ENCODE measurements at places on chromosomes 7 and 10. TPM values are rescaled to one million over a fixed set of nuclear protein-coding genes. Genes with fewer than 3 reads are reported as not detected.

DNA sequence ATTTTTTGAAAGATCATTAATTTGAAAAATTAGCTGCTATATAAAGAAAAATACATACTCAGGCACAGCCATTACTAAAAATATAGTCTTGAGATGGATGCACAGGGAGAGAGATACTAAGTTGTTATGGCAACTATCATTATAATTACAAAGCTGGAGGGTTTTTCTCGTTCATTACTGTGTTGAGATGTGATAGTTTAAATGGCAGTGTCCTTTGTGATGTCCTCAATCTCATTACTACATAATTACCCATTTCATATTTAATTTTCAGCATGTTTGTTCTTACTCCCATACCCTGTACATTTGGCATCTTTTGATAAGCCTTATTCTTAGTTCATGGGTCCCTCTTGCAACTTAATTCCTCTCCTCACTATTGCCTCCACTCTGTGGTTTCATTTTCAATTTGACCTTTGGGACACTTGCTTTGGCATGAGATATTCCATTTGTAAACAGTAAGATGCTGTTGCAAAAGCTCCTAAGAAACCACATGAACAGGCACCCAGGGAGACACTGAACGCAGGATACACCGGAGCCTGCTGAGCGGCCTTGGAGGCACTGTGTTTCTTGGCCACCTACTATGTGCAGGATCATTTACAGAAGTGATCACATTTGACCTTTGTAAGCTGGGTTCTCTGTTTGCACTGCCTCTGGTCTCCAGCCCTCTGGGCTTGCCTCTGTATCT lies 4.8 kb upstream of the CPXM2 start:
- no peak for DNase-seq

DNA sequence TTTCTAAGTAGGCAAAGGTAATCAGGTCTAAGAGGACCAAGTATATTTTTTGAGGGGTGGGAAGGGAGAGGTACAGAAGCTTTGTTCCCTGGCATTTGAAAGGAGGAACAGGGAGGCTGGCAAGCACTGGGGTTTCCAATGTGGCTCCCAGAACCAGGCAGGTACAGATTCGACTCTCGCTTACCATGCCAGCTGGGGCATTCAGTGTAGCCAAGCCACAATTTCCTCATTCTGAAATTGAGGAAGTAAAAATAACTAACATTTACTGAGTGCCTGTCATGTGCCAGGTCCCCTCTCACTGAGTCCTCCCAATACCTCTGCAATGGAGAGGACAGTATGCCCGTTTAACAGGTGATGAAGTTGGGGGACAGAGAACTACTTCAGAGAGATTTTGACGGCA lies 45.9 kb upstream of the BET1 start:
- DNase-seq: no peak

GRCh38 chr10:67141300-67141699 lies 215.5 kb downstream of the LRRTM3 start:
- no peak for DNase-seq

- no peak for DNase-seq
These were observed 4.8 kb downstream of the UPK3B start for GRCh38 chr7:76514926-76515771.

DNA sequence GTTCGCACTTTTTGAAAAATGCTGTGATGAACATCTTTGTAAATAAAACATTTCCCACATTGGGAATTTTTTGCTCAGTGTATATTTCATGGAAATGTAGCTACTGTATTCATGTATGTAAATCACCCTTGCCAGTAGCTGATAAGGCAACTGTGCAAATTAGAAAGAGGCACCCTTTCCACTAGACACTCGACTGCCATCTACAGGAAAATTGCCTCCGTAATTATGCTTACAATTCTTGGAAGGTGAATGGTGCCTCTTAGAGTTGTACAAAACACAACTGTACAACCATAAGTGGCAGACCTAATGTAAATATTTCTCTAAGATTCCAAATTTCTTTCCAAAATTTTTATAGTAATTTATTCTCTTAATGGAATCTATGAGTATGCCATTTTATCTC lies 491.7 kb downstream of the CCSER2 start:
- no peak for DNase-seq

- no peak for DNase-seq
These were observed 806.9 kb upstream of the SORCS1 start for GRCh38 chr10:107971411-107971810.

The HOXA4 gene
- total RNA-seq: 1.1 TPM

The NPFFR1 gene
- not detected for total RNA-seq

The CEP55 gene
- 0.13 TPM for total RNA-seq

Measured in cardiac septum (tissue), 1 donor.